NCI-H82 (cell line): ENCODE measurements at places on chromosomes 12 and 14.

- peak; percentile 19 for DNase-seq
Observed at GRCh38 chr12:48197549-48197970, 5.5 kb downstream of the OR10AD1 start.

DNA sequence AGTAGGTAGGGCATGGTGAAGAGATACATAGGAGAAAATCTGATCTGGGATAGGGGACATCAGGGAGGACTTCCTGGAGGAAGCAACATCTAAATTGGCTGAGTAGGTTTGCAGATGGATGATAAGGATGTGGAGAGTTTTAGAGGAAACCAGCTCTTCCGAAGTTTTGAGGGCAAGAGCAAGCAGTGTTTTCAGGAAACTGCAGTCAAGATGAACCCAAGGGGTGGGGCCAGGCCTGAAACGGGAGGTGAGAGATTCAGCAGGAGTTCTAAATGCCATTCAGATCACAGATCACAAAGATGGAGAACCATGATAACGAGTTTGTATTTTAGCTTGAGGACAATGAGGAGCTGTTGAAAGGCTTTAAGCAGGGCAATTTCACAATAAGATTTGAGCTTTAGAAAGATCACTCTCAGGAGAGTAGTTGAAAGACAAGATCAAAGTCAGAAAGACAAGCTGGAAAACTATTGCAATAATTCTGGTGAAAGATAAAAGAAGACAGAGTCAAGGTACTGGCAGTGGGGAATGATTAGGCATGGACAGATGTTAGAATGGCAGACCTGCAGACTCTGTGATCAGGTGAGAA is 70.1 kb upstream of the PLXNC1 start:
- no peak for DNase-seq

- peak; percentile 89 for DNase-seq
Observed at GRCh38 chr14:68824517-68825347, 31.9 kb upstream of the ZFP36L1 start.

- DNase-seq, result no peak
Observed at GRCh38 chr12:51345681-51346080, 798 bp downstream of the CELA1 start.

- no peak for DNase-seq
Observed at GRCh38 chr12:80293347-80293746, 150.7 kb upstream of the PTPRQ start.

DNA sequence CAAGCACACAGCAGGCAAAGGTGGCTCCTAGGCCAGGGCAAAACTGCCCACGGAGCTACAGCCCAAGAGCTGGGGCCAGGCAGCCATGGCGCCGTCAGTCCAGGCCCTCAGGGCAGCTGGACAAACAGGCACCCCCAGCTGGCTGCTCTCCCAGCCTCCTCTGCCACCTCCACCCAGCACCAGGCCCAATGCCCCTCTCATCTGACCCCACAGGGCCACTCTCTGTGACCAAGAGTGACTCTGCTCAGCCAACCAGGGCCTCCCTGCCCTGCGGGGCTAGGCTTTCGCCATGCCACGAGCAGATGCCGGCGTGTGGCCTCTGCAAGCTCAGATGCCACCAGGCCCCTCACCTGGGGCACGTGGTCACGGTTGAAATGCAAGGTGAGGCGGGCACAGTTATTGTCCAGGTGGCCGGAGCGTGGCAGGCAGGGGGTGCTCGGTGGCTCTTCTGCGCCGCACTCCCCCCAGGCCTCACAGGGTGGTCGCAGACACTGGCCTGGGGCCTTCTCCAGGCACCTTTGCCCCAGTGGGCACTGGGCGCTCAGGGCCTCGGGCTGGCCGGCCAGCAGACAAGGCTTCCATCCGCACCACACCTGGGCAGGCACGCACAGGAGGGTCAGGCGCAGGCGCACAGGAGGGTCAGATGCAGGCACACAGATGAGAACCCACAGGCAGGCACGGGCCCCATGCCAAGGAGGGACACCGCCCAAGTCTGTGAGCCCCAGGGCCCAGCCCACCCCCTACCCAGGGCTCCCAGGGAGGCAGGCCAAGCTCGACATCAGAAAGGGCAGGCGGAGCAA is 23.0 kb downstream of the JAG2 start:
- no peak for DNase-seq

DNA sequence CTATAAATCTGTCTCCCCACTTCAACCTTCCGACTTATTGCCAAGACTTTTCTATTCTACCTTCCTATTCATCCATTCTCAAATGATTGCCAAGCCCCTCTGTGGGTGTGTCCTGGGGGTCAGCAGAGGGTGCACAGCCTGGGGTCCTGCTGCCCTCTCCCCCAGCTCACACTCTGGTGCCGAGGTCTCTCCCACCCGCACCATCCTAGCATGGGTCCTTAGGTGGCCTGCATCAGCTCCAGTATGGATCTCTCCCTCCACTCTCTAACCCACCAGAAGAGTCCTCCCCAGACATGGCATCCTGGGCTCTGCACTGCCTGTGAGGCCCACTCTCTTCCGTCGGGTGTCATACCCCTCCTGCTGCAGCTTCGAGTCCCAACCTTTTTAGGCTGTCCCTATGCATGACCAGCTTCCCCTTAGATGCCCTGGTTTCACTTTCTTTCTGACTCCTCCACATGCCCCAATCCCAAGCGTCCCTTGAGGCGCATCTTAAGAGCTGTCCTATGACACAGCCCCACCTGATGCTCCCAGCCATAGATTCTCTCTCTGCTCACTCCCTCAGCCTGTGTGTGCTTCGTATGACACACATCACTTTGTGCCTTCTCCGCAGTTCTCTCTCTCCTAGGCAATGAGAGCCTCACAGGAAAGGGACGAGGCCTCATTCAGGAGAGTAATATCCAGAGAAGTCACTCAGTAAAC is 43.9 kb downstream of the GIT2 start:
- DNase-seq, result no peak

DNA sequence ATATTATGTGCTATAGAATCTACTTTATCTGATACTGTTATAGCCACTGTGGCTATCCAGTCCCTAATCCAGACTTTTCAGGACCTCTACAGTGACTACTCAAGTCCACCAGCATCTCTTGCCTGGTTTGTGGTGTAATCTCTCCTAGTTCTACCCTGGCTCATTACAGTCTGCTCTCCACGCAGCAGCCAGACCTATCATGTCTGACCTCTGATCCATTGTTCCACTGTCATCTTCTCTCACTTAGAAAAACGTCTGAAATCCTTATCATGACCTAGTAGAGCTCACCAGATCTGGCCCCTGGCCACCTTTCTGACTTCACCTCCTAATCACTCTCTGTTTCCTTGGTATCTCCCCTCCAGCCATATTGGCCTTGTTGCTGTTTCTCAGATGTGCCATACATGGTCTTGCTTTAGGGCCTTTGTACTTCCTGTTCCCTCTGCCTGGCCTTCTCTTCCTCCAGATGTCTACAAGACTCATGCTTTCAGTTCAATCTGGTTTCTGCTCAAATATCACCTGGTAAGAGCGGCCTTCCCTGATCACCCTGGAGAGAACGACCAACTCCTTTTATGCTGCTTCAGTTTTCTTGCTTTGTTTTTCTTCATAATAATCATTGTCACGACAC is 475.5 kb downstream of the AACS start:
- DNase-seq, result no peak

DNA sequence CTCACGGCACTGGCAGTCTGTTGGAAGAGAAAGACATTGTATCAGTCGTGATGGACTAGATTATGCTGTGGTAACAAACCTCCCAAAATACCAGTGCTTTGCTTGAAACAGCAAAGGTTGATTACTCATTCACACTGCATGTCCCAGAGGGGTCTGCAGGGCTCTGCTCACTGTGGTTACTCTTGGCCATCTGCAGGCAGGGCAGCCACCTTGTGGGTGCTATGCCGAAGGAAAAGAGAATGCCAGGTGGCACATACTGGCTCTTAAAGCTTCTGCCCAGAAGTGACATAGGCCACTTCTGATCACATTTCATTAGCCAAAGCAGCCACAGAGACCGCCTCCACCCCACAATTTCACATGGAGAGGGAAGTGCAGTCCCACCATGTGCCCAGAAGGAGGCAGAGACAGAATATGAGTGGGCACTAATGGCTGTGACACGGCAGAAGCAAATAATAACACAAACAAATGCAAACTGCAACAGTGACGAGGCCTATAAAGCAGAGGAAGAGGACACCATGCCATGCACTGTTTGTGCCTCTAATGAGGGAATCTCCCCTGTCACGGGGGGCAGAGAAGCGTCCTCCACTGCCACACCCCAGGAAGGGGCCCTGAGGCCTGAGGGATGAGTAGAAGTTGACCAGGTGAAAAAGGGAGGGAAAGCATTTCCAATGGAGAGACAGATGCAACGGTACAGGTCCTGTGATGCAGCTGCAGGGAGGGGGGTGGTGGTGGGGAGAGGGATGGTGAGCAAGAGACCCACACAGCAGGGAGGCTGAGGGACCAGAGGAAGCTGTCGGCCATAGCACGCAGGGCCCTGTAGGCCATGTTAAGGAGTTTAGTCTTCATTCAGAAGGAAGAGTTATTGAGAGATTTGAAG is 51.7 kb upstream of the KICS2 start:
- peak; percentile 60 for DNase-seq

GRCh38 chr12:124713436-124714082 is 146.1 kb upstream of the NCOR2 start:
- DNase-seq, result no peak

- no peak for DNase-seq
Observed at GRCh38 chr14:102556098-102556677, 36.3 kb upstream of the RCOR1 start.

DNA sequence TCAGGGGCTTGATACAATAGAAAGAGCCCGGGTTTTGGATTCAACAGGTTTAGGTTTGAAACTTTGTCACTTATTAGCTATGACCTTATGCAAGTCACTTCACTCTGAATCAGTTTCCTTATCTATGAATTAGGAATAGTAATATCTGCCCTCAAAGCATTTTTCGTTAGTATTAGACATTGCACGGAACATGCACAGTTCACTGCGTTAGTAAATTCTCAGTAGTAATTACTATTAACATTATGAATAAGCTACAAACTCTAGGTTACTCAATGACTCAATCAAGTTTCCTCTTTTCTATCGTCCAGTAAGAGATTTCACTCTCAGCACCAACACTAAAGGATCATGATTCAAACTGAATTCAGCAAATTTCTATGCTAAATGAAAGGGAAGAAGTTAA is 150.3 kb downstream of the CEP83 start:
- no peak for DNase-seq

- DNase-seq, result no peak
Observed at GRCh38 chr14:61416591-61416990, 95.2 kb downstream of the PRKCH start.

DNA sequence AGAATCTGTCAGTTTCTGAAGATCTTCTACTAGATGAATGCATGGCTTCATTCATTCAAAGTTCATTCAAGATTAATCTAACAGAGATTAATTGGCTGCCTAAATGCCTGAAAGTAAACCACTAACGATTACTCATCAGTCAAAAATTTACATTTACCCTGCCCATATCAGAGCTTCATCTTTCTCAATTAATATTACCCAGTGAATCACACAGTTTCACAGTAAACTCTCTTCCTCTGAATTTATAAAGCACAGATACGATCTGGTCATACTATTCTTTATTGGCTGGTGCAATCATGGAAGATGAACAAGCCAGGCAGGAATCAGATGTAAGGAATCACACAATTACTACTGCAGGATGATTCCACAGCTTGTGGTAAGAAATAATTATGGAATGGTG is 377.7 kb downstream of the SLC16A7 start:
- DNase-seq, result no peak

- DNase-seq, result no peak
Observed at GRCh38 chr14:73741386-73741875, 27.2 kb upstream of the PNMA1 start.

- no peak for DNase-seq
Observed at GRCh38 chr12:12995088-12995487, 5.0 kb downstream of the HEBP1 start.

- no peak for DNase-seq
Observed at GRCh38 chr12:113757221-113758002, 208.7 kb downstream of the RBM19 start.

DNA sequence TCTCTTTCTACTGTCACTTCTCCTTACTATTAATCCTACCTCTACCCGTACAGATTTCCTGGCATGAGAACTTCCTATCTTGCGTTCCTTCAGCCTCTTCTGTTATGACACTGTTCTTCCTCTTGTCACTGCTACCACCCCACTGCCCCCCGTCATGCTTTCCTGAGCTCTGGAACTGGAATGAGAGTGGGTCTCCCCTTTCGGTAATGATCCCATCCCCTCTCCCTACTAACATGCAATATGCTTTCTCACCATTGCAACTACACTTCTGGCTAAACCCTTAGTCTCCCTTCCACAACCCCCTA is 4.9 kb upstream of the AP1G2 start:
- no peak for DNase-seq

DNA sequence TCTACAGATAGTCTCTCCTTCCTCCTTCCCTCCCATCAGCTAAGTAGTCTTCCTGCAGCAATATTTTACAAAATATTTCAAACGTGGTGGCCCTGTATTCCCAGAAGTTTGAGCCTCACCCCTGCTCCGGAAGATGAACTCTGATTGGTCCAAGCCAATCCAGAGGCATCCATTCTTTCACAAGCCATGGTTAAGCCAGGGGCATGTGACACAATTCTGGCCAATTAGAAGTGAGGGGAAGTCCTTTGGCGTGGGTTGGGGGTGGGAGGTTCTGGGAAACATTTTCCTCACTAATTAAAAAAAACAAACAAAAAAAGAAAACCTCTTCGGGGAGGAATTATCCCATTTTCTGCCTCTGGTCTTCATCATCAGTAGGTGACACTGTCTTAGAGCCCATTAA is 69.4 kb upstream of the GSC start:
- DNase-seq, result no peak

GRCh38 chr12:88579161-88579517 is 1.1 kb downstream of the KITLG start:
- peak; percentile 56 for DNase-seq

GRCh38 chr12:93127107-93127560 is 198.0 kb upstream of the EEA1 start:
- no peak for DNase-seq

DNA sequence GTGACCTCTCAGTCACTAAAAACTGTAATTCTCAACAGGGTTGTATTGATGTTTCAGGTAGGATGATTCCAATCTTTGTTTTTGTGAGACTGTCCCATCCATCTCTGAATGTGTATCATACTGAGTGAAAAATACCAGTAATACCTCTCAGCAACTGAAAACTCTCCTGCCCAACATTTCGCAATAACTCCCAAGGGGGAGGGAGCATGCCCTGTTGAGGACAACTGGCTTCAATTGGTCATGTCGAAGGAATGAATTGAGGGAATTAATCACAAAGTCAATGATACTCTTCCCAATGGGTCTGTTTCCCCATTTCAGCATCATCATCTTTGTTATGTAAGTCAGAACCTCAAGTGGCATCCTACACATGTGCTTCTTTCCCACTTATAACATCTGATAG is 102.4 kb upstream of the E2F7 start:
- DNase-seq, result no peak
